ENCODE measurements at places on chromosomes 16 and 17. TPM values are rescaled to one million over a fixed set of nuclear protein-coding genes. Genes with fewer than 3 reads are reported as not detected.

Gene PTX4
- 0.19 TPM for total RNA-seq

Gene SMPD3
- total RNA-seq = 0.10 TPM

Gene RNF135
- 9.1 TPM for total RNA-seq

Gene HES7
- 0.33 TPM for total RNA-seq

Gene CD300LG
- total RNA-seq = under 0.01 TPM

Gene NPIPB9
- 4.1 TPM for total RNA-seq

Gene CBX2
- total RNA-seq = 19.2 TPM

Gene GRAPL
- total RNA-seq = 37.7 TPM

Gene TNK1
- 0.38 TPM for total RNA-seq

Gene GOSR1
- 35.2 TPM for total RNA-seq

Gene APOBR
- not detected for total RNA-seq

Gene ACSM3
- 66.6 TPM for total RNA-seq

Gene TEX14
- under 0.01 TPM for total RNA-seq

Gene CDRT15
- total RNA-seq = not detected

Gene CPHXL2
- total RNA-seq = not detected

Gene JPH3
- 0.48 TPM for total RNA-seq

Gene RPRML
- not detected for total RNA-seq

Data from vein endothelial cell (primary cell).